CD8-positive, alpha-beta memory T cell (primary cell): ENCODE measurements at places on chromosomes 1 and 21.

DNA sequence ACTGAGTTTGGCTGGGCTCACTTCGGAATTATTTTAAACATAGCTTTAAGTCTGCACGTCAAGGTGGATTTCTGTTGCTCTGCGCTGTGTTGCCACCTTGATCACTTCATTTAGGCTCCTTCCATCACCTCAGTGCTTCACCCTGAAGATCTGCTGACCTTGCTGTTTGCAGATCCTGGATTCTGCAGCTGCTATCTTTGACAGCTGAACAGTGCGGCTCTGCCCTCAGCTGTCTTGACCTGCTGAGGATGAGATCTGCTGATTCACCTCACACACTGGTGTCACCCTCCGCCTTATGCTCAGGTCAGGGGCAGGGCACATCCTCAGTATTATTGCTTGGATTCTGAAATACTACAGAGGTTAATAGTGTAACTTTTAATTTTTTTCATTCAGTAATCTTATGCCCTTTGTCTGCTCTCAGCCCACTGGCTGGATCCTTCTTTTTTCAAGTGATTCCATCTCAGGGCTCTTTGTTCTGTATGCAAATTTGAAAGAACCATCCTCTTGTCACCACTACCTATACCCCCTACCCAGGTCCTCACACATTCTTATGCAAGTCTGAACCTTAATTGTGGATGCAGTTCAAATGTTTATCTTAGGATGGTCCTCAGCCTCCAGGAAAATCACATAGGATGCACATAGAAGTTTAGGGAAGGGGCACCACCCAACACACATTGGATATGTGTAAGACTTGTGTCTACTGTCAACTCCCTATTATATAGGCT lies 364.0 kb downstream of the OLFM3 start:
- no peak for DNase-seq

- no peak for DNase-seq
Measured at GRCh38 chr1:235910357-235911299, 43.9 kb upstream of the LYST start.

- no peak for DNase-seq
Measured at GRCh38 chr1:226549937-226550671, 1.5 kb downstream of the STUM start.

GRCh38 chr1:27192039-27192529 lies 37.2 kb upstream of the SLC9A1 start:
- DNase-seq = no peak

GRCh38 chr1:67604778-67605177 lies 80.2 kb upstream of the GADD45A start:
- no peak for DNase-seq
